Frontal cortex (tissue), 4 donors: ENCODE measurements at places on chromosomes 5 and 9. TPM values are rescaled to one million over a fixed set of nuclear protein-coding genes. Genes with fewer than 3 reads are reported as not detected.
A peak's percentile ranks its signal among the peaks of the same experiment; 100 is the strongest.

The AUH gene
- 20.0 TPM for total RNA-seq

DNA sequence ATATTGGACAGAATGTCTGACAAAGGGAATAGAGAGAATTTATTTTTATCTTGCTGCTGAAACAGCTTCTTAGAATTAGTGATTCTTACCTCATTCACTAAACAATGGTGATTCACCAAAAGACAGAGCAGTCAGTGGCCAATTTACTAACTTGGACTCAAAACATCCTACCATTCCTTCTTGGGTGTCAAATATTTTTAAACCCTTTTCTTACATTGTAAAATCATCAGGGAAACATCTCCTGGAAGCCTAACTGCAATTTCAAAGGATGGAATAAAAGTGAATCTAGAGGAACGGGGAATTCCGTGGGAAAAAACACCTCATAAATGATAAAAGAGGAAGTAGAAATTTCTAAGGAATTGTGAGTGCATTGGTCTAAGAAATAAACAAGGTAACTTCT is 97.7 kb downstream of the LHFPL2 start:
- DNase-seq, result no peak

GRCh38 chr9:116209414-116210116 is 56.0 kb downstream of the PAPPA start:
- no peak for DNase-seq

The CLTA gene
- total RNA-seq, result 152 TPM

The TMEM174 gene
- not detected for total RNA-seq

- DNase-seq, result no peak
These were observed 395.4 kb downstream of the CSNK1G3 start for GRCh38 chr5:123907349-123907748.

- no peak for DNase-seq
These were observed 4.2 kb upstream of the RNF180 start for GRCh38 chr5:64161420-64161819.

DNA sequence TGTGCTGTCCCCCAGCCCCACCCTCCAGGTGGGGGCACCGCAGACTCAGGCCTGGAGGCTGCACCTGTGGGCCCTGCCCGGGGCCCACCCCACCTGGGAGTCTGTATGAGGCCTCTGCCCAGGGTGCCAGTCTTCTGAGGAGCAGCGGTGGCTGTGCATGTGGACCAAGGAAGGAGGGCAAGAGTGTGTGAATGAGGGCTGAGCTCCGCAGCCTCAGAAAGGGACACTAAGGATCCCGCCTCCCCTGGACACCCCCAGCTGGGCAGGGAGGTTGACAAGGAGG is 19.1 kb downstream of the FGD3 start:
- no peak for DNase-seq

DNA sequence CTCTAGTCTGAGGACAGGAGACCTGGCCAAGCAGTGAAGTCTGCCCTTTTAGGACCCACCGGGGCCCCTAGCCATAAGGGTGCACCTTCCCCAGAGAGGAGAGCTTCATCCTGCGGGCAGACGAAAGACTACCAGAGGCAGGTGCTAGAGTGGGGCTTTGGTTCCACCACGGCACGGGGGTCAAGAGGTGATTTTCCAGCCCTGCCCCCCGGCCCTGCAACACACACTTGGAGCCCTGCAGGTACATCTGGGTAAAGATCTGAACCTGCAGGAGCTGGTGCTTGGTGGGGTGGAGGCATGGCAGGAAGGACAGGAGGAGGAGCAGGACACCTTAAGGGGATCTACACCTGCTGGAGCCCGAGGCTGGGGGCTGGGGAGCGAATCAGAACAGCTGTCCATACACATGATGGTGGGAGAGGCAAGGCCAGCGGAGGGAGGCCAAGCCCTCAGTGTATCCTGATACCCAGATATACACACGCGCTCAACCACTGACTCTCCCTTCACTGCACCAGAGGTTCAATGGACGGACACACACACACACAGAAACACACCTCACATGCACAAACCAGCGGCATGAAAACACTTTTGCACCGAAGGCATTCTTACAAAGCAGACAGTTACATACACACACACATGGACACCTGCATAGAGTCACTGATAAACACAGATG is 98.4 kb upstream of the MVB12B start:
- DNase-seq, result no peak

The SPINK13 gene
- not detected for total RNA-seq

- DNase-seq, result no peak
These were observed 41.8 kb downstream of the NUP214 start for GRCh38 chr9:131167146-131167692.

- DNase-seq, result no peak
These were observed 12.6 kb upstream of the PAX5 start for GRCh38 chr9:37046683-37047082.

GRCh38 chr5:157858527-157859226 is at the start of gene CLINT1:
Gene CLINT1, minus strand, starts transcription at chr5:157859145. Its CDS starts 175 bp downstream, at chr5:157858970.
- DNase-seq, result peak; percentile 88

GRCh38 chr9:133455936-133456335 is 3.8 kb upstream of the CACFD1 start:
- DNase-seq, result no peak

The STC2 gene
- 0.82 TPM for total RNA-seq

- no peak for DNase-seq
These were observed 77.5 kb downstream of the GLIS3 start for GRCh38 chr9:4222357-4222756.

DNA sequence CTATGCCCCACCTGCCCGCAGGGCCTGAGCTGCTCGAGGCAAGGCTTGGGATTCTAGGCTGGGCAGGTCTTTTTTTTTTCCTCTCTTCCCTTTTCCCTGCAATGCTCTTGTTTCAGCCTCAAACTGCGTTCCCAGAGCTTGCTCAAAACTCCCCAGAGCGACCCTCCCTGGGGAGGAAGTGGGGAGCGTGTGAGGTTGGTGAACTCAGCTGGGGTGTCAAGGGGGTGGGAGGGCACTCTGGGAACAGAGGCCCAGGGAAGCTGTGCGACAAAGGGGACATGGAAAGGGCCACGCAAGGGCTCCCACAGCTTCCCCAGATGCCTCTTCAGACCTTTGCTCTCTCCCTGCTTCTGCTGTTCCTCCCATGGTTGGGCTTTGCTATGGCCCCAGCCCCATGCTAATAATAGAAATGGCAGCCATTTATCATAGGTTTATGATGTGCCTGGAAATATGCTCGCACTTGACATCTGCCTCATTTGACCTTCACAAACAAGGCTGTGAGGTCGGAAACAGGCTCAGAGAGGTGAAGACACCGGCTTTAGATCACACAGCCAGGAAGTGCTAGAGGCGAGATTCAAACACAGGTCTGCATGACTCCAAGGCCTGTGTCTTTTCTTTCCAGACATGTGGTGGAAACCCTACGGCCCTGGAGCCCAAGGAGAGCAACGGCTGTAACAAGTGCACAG is 40.9 kb upstream of the IL17B start:
- no peak for DNase-seq

The C1QTNF3 gene
- 12.6 TPM for total RNA-seq

The F2RL1 gene
- 1.2 TPM for total RNA-seq

DNA sequence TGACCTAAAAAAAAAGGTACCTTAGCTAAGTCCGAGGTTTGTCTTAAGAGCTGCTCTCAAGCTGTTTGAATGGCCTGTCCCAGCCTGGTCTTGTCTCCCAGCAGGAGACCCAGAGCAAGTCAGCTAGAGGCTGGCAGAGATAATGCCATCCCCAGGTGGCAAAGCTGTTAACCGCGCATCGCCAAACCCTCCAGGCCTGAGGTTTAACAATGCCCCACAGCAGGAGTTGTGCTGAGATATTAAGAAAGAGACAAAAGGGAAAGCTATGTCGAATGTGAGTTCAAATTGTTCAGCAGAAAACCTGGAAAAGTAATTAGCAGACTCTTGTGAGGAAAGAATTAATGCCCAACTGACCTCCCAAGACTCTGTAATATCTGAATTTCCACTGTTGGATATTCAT is 187.1 kb downstream of the FSTL4 start:
- no peak for DNase-seq

DNA sequence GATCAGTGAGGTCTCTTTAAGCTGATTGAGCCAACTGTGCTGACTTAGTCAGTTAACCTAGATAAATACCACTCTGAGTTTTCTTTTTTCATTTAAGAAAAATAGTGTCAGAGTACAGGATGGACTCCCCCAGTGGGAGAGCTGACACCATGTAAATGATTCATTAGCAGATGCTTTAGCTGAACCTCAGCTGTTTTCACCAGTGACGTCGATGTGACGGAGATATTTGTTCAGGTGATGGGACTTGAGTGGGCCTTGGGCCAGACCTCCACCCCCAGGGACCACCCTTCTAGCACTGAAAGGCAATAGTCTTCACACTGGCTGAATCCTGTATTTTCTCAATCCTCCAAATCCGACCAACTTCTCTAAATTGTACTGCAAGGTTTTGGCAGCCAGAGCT is 196.1 kb downstream of the GAS1 start:
- no peak for DNase-seq

The IL3 gene
- not detected for total RNA-seq

GRCh38 chr5:54956922-54957321 is 28.5 kb downstream of the ESM1 start:
- no peak for DNase-seq

DNA sequence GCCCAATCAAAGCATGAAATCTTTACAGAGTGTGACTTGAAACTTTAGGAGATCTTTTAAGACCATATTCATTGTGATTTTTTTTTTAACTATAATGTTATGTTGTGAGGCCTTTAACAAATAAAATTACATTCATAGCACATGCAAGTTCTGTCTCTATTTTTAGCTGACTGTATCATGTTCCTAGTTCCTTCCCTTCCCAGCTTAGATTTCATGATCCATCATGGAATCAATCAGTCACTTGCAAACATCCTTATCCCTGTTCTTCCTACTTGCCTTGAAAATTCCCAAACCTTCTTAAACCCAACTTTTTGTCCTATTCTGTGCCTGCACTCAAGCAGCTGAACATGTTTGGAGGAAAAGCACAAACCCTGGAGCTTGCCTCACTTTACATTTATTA is 141.8 kb downstream of the DMXL1 start:
- DNase-seq, result no peak

The MLANA gene
- total RNA-seq, result not detected

DNA sequence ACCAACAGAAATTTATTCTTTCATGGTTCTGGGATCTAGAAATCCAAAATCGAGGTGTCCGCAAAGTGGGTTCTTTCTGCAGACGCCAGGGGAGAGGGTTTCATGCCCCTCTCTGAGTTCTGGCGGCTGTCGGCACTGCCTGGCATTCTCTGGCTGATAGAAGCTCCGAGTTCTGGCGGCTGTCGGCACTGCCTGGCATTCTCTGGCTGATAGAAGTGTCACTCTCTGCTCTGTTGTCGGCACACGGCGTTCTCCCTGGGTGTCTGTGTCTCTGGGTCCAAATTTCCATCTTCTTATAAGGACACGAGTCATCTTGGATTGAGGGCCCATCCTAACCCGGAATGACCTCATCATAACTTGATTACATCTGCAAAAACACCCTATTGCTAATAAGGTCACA is 7.6 kb downstream of the GFI1B start:
- no peak for DNase-seq

DNA sequence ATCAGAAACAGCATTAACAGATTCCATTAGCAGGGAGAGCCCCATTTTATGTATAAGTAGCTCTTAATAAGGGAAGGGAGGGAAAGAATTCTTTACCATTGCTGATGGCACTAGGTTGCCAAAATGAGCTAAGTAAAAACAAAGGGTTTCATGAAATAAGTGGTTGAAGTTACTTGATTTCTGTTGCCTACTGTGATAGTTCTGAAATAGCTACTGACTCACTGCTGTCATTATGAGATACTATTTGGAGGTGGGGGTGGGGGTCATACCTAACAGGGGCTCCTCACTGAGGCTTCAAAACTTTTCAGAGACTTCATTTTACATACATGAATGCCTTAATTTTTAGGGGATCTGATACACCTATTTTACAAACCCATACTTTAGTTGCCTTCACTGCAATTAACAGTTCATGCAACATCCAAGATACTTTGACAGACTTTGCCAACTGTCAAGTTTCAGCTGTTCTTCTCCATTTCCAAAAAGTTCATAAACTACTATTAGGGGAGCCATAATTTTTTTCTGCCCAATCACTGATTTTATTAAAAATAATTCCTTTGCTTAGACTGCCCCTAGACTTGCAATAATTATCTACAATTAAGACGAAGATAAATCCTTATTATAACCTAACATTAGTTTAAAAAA is 4.6 kb downstream of the HOMER1 start:
- no peak for DNase-seq

DNA sequence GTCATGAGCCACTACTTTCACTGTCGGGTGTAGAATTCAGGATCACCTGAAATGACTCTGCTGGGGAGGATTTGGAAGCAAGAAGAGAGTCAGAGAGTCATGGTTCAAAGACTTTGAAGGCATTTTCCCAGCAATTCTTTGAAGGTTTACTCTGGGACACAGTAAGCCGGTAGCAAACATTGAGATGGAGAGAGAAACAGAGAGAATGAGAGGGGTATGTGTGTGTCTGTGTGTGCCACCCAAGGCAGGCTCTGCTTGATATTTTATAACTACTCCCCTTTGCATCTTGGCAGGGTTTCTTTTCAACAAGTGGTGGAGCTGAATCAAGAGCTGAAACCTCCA is 89.8 kb downstream of the ANKRD55 start:
- no peak for DNase-seq
